ENCODE measurements at places on chromosomes 6 and 20.

DNA sequence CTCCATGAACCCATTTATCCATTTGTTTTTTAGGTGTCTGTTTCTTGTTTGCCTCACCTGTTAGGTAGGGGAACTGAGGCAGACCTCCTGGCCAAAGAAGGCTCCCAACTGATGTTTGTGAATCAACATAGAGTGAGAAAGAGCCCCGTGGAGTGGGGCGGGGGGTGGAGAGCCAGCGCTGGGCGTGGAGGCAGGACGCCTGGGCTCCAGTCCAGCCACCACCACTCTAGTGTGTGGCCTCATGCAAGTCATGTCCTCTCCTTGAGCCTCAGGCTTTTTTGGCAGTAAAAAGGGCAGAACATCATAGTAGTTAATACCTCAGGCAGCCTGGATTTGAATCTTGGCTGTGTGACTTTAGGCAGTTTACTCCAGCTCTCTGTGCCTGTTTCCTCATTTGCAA lies 42.2 kb upstream of the SCRT2 start:
- no peak for DNase-seq

DNA sequence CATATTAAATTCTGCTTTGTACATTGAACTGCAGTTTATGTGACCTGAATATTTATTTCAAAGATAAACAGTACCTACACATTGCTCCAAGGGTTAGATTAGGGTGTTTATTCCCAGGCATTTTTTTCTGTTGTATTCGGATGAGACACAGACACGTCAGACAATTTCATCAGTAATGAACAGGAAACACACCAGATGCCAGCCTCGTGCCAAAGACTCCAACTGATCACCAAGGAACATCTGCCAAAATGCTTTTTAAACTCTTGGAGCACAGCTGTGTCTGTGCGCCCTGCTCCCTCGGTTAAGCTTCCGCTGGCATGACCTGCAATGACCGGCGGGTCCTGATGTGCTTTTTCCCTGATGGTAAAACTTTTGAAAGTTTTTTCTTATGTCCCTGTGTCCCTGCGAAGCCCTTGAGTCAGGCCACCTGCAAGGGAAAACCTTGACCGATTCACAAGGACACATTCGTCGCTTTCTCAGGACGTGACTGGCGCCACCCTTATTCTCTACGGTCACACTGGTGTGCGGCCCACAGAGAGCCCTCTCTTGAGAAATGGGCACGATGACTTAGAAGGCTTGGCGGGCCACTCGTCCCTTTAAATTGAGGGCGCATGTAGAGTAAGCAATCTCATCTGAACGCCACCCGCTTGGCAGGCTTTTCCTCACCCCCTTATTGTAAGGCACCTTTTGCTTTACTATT lies 173.9 kb downstream of the QKI start:
- DNase-seq = no peak

GRCh38 chr6:166786704-166787293 lies 159.7 kb upstream of the RPS6KA2 start:
- no peak for DNase-seq

- DNase-seq = no peak
Measured at GRCh38 chr20:46144432-46145025, 26.4 kb downstream of the CD40 start.

DNA sequence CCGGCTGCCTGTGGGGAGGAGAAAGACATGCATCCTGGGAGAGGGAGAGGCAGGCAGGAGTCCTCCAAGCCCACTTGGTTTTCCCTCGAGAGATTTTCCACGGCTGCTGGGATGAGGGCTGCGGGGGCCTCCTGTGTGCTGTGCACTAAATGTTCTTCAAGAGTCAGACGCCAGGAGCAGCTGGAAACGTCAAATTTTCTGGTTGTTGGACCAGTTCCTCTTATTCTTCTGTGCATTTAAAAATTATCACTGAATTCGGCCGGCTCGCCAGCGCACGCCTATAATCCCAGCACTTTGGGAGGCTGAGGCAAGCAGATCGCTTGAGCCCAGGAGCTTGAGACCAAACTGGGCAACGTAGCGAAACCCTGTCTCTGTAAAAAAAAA lies 32.8 kb upstream of the NTSR1 start:
- DNase-seq = no peak

DNA sequence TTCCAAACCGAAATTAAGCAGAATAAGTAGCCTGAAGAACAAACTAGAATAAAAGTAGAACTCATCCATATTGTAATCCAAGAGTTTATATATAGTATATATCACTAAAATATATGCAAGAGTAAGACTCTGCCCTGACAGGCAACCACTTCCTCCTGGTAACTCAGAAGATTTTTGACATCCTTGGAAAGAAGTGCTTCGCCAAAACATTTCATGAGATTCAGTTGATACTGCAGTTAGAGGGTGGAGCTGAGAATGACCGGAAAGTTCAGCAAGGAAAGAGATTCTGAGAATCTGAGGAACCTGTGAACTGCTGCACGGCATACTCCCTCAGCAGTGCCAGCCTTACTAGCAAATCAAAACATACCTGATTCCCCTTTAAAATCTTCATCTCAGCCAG lies 79.6 kb downstream of the CDK19 start:
- DNase-seq = no peak

GRCh38 chr6:36818756-36819155 lies 20.5 kb downstream of the CPNE5 start:
- no peak for DNase-seq

DNA sequence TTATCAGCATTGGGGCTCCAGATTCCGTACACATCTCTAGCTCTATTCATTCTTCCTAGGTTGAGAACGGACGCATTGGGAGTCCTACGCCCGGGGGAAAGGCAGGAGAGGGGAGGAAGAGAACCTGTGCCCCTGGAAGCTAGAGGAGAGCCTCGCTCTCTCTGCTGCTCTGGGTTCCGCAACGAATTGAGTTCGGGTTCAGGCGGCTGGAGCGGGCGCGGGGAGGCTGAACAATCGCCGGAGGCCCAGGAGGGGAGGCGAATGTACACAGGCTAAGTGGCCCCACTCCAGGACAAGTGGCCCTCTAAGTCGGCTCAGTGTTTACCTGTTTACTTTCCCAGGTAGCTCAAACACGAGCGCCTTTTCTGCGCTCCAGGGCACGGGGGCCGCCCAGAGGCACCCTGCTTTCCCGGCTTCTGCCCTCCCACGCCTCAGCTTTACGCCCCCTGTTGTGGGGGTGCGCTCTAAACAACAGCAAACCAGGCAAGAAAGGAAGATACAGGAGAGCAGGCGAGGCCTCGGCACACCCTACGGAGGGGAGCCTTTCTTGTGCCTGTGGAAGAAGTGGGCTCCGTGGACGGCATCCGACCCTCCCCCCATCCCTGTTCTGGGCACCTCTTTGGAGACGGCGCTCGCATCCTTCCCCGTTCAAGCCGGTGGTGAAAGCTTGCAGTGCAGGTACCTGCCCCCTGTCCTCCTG lies 4.6 kb upstream of the NKX2-2 start:
- no peak for DNase-seq

DNA sequence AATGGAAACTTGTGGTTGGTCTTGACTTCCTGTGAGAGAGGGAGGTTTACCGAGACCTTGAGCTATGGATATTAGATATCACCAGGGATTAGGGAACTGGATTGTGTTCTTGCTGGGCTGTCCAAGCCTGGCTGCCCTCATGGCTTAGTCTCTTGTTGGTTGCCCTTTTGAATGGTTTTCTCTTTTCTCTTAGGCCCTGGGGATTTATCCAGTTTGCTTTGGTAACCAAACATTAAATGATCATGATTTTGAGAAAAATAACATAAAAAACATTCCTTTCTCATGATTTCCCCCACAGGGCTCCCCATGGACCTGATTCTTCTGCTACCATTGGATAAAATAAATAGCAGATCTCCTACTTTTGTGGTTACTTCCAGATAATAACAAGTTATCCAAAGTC lies 306.4 kb upstream of the RNF217 start:
- DNase-seq = no peak

DNA sequence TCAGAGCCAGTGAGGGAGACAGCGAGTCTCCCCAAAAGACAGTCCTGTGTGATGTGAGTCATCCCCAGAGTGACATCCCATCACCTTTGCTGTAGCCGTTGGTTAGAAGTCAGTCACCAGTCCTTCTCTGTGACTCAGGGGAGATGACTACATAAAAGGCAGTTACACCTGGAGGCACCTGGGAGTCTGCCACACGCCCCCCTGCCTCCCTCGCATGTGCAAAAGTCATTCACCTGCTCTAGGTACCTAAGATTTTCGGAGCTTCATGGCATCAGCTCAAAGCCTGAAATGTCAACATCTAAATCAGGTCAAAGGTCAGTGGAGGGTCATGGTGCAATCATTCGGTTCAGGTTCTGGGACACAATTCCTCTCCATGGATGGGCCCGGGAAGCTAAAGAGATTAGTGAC lies 50.3 kb downstream of the PRR18 start:
- no peak for DNase-seq

GRCh38 chr6:170037541-170038250 lies 253.2 kb downstream of the DLL1 start:
- DNase-seq = peak; percentile 14

GRCh38 chr6:3085074-3085473 lies 16.8 kb downstream of the RIPK1 start:
- DNase-seq = no peak

DNA sequence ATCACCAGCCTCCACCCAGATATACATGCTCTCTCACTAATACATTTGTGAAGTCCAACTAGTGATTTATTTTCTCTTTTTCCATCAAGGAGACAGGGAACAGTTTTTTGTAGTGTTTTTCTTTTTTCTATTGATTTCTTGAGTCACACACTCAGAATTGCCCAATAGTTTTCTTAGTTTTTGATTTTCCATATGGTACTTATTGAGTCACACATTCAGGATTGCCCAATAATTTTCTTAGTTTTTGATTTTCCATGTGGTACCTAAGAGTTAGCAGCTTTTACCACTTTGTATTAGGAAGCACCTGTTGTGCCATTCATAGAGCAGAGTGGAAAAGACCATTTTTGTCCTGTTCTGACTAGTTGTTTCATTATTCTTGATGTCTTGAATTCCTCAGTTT lies 1268.8 kb downstream of the EPHA7 start:
- DNase-seq = no peak

DNA sequence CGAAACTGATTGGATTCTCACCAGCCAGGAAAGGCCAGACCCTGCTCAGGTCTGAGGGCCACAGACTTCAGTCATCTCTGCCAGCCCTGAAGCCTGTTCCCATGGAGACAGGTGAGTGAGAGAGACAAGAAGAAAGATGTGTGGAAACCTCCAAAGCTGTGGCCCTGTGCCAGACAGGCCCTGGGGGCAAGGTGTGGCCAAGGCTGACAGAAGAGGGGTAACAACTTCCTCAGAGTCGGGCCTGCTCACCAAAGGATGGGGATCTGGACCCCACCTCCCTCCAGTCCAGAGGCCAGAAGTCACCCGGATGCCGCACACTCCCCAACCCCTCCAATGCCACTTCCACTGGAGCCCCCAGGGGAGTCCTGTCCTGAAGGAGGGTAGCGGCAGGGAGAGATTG lies 73.6 kb downstream of the MDGA1 start:
- DNase-seq = no peak

GRCh38 chr6:112362812-112363570 lies 15.9 kb downstream of the RFPL4B start:
- no peak for DNase-seq

DNA sequence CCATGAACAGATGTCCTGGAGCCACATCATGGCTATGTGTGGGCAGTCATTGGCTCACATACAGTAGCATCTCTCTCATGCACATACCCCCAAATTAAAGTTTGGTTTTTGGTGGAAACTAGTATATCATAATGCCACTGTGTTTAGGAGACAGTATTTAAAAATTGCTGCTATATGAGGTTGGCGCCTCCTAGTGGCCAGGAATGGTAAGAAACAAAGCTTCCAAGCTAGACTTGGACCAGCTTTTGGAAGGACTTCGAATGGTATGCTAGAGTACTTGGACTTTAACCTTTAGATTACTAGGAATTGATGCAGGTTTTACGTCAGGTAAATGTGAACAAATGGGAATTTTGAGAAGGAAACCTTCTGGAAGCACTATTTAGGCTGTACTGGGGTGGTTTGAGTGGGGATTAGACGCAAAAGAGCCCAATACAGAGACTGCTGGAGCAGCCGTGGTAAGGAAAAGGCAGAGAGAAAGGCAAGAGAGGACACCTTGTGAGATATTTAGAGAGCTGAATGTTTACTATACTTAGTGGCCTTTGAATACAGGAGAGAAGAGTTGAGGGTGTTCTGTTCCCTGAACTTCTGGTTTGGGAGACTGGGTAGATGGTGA lies 23.8 kb downstream of the PRSS35 start:
- peak; percentile 53 for DNase-seq

DNA sequence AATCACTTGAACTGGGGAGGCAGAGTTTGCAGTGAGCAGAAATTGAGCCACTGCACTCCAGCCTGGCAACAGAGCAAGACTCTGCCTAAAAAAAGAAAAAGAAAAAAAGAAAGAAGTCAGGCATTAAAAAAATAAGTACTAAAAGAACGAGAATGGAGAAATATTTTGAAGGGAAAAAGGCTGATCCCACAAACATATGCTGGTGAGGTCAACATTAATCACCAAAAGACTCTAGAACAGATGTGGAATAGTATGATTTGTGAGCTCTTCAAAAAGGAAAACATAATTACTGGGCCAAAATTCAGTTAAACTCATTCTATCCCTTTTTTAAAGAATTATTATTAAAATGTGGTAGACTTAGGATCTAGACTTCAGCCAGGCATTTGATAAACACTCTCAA lies 61.2 kb upstream of the NRSN1 start:
- no peak for DNase-seq

GRCh38 chr6:133343220-133343619 lies 102.1 kb downstream of the EYA4 start:
- no peak for DNase-seq

GRCh38 chr6:46113370-46113769 lies 16.4 kb upstream of the ENPP4 start:
- DNase-seq = no peak

- DNase-seq = no peak
Measured at GRCh38 chr20:40591536-40591935, 97.5 kb downstream of the MAFB start.

- DNase-seq = no peak
Measured at GRCh38 chr6:123925842-123926399, 122.3 kb downstream of the NKAIN2 start.

DNA sequence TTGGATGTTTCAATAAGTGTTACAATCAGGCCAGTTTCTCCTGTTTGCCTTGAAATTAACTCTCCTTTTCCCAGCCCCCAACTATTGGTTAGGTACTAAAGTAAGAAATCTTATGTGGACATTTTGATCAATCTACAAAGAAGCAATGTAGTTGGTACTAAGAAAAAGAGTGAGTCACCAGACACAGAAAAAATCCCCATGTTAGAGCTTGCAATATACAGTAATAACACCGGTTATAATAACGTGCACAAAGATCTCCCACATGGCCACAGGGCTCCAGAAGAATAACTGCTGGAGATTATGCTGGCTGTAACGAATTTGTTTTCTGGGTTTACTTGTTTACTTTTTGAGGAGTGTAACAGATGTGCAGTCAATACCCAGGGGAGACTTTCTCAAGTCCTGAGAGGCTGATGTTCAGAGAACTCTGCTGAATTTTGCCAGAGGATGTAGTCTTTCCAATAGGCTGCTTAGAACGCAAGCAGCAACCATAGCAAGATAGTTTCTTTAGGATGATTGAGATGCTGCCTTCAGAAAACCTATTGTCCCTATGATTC lies 166.2 kb upstream of the SPACA1 start:
- no peak for DNase-seq

All from activated CD4-positive, CD25-positive, alpha-beta regulatory T cell treated with anti-CD3 and anti-CD28 coated beads, Interleukin-2, amount 50 U/mL, for 72 hours (primary cell).